Globus pallidus (tissue), 1 donor: ENCODE measurements at places on chromosomes 13 and 19.
A peak's percentile ranks its signal among the peaks of the same experiment; 100 is the strongest.

DNA sequence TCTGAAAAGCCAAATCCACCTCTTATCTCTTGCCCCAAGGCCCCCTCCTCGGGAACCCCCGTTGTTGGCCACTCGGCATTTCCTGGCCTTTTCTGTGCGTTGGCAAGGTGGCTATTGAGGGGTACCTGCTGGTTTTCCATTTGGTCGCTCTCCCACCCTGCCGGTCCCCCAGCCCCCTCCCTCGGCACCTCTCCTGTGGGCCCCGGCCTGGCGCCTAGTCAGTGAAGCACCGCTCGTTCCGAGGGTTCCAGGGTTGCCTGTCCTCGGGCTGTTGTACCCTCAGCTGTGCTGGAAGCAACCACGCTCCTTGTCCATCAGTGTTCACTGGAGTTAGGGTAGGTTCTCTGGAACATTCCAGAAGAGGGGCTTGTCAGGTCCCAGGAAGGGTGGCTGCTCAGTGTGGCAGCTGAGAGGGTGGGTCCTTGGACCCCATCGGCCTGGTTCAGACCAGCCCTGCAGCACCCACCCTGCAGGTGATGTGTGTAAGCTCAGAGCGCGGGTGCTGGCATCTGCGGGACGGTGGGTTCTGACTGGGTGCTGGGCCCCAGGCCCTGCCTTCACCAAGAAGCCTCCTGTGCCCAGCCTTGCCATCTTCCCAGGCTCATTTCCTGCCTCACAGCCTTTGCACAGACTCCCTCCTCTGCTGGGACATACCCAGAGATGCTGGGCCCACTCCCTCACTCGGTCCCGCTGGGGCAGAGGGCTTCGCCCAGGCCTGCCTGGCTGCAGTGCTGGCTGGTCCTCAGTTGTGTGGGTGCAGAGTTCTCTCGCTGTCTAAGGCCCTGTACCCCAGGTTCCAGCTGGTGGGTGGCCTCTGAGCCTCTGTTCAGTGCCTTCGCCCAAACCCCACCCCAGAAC lies 21.3 kb downstream of the NKPD1 start:
- DNase-seq: no peak

- no peak for DNase-seq
These were observed 31.8 kb downstream of the GJA3 start for GRCh38 chr13:20129076-20129475.

DNA sequence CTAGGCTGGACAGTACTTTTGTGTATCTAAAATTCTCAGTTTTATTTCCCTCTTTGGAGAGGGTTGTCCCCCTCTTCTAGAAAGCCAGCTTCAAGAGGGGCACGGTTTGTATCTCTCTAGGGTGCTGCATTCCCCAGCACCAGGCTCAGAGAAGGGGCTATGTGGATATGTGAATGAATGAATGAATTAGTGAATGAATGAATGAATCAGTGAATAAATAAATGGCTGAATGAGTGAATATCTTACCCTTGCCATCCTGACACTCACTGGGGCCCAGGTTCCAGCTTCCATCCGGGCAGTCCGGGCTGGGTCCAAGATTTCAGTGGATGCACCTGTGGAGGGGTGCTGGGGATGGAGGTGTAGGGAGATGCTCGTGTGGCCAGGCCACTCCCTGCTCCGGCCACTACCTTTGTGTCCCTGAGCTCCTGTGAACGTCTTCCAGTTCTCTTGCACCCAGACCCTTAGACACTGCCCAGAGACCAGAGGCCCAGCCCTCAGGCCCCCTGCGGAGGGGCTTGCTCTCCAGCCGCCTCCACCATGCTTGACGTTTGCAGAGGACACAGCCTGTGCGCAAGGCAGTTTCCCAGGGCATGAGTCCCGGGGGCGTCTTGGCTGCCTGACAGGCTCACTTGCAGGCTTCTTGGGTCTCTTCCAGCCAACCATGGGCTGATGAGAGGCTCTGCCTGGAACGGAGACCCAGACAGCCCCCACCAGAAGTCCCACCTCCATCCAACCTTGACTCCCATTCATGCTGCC lies 2.8 kb upstream of the KCNN1 start:
- DNase-seq: no peak

GRCh38 chr13:91659256-91660075 lies 261.0 kb downstream of the GPC5 start:
- no peak for DNase-seq

GRCh38 chr19:29233591-29233990 lies 20.6 kb upstream of the UQCRFS1 start:
- no peak for DNase-seq

DNA sequence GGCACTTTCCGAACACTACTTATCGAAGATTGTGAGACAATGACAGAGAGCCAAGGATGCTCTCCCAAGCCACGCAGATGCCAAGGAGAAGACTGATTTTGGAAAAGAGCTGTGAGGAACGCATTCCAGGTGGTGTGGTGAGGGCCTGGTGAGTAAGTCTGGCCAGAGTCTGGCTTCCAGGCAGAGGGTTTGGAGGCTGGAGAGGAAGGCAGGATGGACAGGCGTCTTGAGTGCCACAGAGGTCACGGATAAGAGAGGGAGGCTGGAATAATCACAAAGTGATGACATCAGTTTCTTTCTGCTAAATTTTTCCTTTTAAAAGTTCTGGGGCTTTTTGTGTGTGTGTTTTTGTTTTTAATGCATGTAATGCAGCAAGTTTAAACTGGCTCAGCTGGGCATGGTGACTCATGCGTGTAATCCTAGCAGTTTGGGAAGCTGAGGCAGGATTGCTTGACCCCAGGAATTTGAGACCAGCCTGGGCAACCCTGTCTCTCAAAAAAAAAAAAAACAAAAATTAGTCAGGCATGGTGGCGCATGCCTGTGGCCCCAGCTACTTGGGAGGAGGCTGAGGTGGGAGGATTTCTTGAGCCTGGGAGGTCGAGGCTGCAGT lies 235.1 kb downstream of the NALCN start:
- no peak for DNase-seq

- no peak for DNase-seq
These were observed 112.1 kb downstream of the ZIC5 start for GRCh38 chr13:99859178-99860177.

- DNase-seq: no peak
These were observed 9.9 kb upstream of the SHC2 start for GRCh38 chr19:470701-471100.

DNA sequence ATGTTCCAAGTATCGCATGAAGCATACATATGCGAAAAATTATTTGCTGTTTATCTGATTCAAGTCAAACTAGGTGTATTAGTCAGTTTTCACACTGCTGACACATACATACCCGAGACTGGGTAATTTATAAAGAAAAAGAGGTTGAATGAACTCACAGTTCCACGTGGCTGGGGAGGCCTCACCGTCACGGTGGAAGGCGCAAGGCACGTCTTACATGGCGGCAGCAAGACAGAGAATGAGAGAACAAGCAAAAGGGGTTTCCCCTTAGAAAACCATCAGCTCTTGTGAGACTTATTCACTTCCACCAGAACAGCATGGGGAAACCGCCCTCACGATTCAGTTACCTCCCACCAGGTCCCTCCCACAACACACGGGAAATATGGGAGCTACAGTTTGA lies 13.0 kb upstream of the PROZ start:
- no peak for DNase-seq

- DNase-seq: no peak
These were observed 39.5 kb upstream of the SERP2 start for GRCh38 chr13:44333950-44334655.

GRCh38 chr13:98881390-98881789 lies 96.5 kb downstream of the DOCK9 start:
- no peak for DNase-seq

DNA sequence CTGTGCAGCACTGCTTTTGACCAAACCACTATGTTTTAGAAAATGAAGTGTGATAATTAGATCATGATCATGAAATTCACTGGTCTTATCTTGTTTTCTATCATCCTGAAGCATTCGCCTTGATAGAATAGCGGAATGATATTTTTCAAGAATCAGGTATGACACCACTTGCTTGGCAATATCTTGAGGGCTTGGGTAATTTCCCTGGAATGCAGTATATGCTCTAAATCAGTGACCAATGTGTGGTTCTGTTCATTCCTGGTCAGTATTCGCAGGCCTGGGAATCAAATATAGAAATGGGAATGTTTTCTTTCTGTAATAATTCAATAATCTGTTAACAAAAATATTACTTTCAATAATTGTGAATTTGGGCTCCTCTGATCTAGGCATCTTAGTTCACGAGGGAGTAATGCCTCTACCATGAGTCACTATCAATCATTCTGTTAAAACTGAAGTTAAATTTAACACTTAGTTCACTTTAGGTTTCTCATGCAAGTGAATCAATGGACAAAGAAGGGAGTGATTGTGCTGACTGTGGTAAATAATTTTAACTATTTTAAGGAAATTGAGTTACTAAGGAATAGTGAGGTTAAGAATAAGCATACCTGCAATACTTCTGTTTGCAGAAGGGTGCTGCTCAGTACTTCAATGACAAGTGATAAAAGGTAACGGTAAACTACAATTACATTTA lies 137.9 kb downstream of the PCDH20 start:
- no peak for DNase-seq

DNA sequence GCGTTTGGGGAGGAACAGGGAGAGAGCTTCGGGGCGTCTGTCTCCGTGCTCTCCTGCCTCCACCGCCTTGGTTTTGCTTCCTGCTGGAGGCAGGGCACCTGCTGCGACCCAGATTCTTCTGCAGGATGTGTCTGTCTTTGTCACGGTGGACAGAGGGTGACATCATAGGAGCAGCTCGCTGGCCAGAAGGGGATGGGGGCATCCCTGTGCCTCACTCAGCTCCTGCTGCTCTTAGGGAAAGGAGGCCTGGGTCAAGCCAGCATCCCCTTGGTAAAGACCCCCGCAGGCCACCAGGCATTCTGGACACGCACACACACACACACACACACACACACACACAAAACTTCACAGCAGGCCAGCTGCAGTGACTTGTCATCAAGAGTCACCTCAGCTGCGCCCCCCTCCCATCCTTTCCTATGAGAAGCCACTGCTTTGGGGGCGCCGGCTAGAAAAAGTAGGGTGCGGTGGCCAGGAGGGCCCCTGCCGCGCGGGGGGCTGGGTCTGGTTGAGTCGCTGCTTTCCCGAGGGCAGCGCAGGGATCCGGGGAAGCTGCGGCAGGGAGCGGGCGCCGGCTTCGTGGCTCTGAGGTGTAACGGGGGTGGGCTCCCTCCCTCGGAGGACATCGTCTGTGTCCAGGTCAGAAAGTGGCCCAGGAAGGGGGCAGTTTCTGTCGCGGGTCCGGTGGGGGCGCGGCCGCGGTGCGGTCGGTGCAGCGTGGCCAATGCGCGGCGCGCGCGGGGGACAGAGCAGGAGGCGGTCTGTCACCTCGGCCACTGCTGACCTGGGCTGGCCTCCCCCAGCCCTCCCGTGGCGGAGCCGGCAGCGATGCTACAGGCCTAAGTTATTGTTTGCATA lies 15.8 kb upstream of the NPAS1 start:
- no peak for DNase-seq

GRCh38 chr13:25177012-25177411 lies 4.9 kb upstream of the AMER2 start:
- peak; percentile 84 for DNase-seq

DNA sequence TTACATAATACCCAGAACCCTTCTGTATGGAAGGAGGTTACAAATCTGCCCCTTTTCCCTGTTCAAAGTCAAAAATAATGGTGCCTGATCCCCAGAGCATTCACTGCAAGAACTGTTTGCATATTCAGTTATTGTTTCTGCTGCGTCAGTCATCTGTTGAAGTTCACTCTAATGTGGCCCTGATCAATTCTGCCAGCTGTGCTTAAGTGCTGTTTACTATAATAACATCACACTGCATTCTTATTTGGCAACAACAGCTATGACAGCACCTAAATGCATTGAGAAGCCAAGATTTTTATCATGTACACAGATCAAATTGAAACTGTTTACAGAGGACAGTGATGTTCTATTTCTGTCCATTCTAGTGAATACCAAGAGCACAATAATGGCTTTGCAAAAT lies 115.9 kb downstream of the DACH1 start:
- no peak for DNase-seq

- peak; percentile 68 for DNase-seq
These were observed 64.9 kb downstream of the EDNRB start for GRCh38 chr13:77853703-77854102.

- DNase-seq: no peak
These were observed 116.3 kb upstream of the SLC7A1 start for GRCh38 chr13:29711776-29712175.

GRCh38 chr19:47377208-47377701 lies 28.1 kb downstream of the DHX34 start:
- DNase-seq: no peak

DNA sequence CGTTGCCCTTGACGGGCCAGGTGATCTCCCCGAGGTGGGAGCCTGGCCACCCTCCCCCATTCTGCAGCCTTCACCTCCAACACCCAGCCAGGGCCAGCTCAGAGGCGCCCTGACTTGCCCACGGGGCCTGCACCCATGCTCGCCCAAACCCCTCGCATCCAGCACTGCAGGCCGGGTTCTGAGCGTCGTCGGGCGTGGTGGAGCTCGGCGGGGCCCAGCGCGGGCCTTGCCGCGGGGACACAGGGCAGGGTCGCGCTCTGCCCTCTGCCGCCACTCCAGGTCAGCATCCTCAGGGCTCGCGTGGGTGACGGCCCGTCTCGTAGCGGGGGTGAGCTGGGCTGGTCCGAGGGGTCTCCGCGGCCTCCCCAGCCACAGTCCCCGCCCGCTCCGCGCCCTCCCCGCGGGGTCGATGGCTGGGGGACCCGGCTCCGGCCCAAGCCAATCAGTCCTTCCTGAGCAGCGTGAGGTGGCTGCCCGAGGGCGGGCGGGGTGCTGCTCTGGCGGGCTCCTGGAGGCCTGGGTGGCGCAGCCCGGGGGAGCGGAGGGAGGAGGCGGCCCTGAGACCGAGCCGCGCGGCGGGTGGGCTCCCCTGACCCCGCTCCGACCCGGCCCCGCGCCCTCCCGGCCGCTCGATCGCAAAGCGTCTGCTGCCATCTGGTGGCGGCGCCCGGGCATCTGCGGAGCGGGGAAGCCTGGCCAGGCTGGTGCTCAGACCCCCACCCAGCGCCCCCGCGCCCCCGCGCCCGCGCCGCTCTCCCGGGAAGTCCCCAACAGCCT lies 61.4 kb downstream of the CCNE1 start:
- DNase-seq: no peak

DNA sequence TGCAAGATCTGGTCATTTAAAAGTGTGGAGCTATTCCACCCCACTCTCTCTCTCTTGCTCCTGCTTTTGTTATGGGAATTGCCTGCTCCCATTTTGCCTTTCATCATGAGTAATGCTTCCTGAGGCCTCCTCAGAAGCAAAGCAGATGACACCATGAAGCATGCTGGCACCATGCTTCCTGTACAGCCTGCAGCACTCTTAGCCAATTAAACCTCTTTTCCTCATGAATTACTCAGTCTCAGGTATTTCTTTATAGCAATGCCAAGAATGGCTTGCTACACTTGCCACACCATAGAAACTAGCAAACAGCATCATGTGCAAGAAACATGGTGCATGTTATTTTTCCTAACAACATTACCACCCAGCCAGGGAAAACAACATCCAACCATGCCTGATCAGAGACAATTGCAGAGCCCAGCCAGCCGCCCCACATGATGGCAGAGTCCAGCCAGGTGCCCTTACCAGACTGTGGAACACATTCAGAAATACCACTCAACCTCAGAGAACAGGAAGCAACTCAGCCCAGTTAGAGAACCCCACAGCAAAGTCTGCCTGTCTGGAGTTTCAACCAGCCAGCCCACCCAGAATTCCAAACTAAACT lies 36.9 kb downstream of the SYDE1 start:
- DNase-seq: no peak

GRCh38 chr19:16148443-16149229 lies 5.2 kb downstream of the HSH2D start:
- DNase-seq: no peak

- no peak for DNase-seq
These were observed 103.5 kb downstream of the SUCLA2 start for GRCh38 chr13:47897411-47898050.

- DNase-seq: peak; percentile 65
These were observed 451.7 kb downstream of the EFNB2 start for GRCh38 chr13:106083620-106084350.

- no peak for DNase-seq
These were observed 714 bp downstream of the POLRMT start for GRCh38 chr19:632579-633067.
